ENCODE measurements at places on chromosomes 2 and 18.

DNA sequence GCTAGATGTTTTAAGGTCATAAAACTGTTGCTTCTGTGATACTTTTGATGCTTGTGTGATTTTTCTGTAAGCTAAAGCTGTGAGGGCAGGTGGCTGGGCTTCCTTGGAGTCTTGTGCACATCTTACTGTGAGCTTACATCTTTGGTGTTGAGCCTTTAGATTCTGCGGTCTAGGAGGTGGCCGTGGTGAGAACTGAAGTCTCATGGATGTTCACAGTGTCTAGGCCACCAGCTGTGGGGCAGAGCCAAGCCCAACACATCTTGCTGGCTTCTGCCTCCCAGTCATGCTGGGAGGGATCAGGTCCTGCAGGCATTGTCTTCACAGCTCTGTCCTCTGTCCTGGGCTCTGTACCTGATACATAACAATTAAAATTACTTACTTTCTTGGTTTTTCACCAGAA, 219.7 kb upstream of the HS6ST1 start:
- no peak for DNase-seq

DNA sequence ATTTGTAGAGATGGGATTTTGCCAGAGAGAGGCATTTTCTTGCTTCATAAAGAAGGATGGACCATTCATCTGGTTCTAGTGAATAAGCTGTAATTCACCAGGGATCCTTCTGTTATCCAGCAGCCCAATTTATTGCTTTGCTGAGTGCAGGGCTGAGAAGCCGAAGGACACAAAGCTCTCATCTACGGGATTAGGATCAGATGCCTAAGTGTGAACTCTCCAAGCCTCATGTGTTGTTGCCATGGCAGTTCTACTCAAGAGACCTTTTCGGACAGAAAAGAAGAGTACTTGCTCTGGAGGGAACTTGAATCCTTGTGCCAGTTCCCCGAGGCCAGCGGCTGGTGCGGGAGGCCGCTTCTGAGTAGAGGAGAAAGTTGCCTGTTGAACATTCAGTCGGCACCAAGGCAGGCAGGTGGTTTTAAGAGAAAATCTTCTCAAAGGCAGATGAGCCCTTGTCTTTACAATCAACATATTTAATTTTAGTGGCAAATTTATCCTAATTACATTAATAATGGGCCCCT, 38.4 kb upstream of the MBP start:
- DNase-seq, result no peak

DNA sequence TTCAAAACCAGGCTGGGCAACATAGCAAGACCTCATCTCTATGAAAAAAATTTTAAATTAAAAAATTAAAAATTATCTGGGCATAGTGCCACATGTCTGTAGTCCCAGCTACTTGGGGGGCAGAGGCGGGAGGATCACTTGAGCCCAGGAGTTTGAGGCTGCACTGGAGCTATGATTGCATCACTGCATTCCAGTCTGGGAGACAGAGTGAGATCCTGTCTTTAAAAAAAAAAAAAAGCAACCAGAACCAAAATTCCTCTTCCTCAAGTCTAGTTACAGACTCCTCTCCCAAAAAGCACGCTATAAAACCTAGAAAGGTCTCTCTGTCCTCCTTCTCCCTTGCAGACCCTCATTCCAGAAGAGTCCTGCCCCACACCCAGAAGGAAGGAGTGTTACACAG, 23.9 kb downstream of the TNFAIP6 start:
- DNase-seq, result no peak

- no peak for DNase-seq
Observed at GRCh38 chr2:233082931-233083755, 23.0 kb downstream of the INPP5D start.

- DNase-seq, result no peak
Observed at GRCh38 chr2:190334479-190335224, 8.7 kb upstream of the INPP1 start.

- DNase-seq, result no peak
Observed at GRCh38 chr2:181554061-181554830, 97.1 kb downstream of the ITGA4 start.

DNA sequence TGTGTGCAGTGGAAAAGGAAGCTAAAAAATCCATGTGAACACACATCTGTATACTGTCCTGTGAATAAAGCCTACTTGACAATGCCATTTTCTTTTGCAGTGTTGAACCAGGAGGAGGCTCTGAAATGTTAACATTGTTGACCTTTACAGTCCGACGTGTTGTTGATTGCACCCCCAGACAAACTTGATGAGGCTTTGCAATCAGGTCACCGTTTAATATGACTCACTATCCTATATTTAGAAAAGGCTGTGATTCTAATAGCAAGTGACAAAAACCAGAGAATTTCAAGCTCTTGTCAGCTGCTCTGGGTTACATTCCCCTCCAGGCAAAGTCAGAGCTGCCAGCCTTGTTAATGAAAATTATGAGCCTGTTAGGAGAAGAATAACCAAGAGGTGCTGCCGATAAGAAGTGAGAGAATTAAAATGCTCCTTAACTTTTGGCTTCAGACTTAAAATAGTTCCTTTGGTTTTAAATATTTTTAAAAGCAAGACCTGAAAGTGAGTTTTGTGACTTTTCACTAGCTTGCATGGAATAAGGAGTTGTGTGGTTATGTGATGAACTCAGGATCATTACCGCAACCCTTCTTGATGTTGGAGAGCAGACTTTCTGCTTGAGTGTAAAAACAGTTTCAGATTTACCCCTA, 162.1 kb downstream of the QPCT start:
- no peak for DNase-seq

DNA sequence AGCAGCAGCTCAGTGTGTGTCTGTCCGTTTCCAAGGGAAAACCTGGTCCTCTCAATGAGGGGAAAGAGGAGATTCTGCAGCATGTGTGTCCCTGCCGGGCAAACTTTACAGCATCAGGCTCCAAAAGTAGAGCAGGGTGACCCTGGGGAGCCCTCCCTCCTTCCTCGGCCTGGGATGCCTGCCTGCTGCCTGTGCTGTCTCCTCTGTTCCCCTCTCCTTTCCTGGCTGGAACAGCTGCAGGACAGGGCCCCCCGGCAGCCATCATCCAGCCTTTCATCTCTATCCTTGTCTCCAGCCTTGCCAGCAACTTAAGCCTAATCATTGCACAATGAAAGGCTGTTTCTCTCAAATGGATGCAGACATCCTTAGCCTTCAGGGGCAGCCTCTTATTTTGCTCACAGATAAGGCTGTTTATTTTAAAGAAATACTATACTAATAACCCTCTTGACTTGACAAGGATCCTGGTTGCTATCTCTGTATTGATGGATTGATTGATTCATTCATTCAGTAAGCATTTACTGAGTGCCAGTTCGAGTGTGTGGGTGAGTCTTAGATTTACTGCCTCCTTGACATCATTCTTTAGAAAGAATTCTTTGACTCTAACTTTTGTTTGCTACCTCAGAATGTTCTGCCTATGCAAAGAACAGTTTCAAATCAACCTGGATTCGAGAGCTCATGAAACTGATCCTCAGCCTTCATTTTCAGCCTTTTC, 40.6 kb upstream of the EDAR start:
- no peak for DNase-seq

DNA sequence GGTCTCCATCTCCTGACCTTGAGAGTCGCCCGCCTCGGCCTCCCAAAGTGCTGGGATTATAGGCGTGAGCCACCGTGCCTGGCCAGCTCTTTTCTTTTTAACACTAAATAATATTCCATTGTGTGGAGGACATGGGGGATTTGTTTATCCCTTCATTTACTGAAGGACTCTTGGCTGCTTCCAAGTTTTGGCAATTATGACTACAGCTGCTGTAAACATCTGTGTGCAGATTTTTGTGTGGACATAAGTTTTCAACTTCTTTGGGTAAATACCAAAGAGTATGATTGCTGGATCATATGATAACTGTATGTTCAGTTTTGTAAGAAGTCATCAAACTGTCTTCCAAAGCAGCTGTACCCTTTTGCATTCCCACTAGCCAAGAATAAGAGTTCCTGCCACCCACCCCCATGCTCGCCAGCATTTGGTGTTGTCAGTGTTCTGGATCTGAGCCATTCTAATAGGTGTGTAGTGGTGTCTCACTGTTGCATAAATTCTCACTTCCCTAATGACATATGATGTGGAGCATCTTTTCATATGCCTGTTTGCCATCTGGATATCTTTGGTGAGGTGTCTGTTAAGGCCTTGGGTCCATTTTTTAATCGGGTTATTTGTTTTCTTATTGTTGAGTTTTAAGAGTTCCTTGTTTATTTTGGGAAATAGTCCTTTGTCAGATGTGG, 52.2 kb downstream of the TNFRSF11A start:
- DNase-seq, result no peak

GRCh38 chr2:190855245-190855644, 25.4 kb upstream of the GLS start:
- no peak for DNase-seq

- DNase-seq, result no peak
Observed at GRCh38 chr2:185891804-185892411, 153.3 kb downstream of the FSIP2 start.

DNA sequence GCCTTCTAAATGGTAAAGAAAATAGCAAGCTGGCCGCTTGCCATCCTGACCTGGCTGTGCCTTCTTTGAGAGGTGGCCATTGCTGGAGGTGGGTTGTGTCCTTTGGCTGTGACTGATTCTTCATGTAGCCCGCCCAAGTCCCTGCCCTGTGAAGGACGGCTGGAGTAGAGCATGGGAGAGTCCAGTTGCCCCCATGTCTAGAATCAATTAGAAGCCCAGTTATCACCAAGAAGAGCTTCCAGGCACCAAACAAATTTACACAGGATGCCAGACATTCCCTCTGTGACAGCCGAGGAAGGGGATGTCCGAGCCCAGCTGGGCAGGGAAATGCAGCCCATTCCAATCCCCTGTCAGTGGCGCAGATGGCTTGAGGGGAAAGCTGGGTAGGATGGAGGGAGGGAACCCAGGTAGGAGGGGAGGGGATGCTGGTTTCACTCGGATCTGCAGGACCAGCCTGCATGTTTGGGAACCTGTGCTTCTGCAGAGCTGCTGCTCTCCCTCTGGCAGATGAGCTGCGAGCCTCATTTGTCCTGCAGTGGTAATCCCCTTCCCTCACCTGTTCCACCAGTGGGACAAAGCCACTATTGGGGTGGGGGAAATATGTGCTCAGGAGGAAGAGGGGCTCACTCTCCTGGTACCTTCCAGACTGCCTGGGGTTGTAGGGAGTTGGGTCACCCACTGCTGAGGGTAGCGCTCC, 25.7 kb upstream of the ASB18 start:
- DNase-seq, result no peak

Data from CD4-positive, alpha-beta T cell treated with Interleukin-4 for 4 hours (primary cell).